Panc1 (cell line): ENCODE measurements at places on chromosomes 5 and 9. TPM values are rescaled to one million over a fixed set of nuclear protein-coding genes. Genes with fewer than 3 reads are reported as not detected.
A peak's percentile ranks its signal among the peaks of the same experiment; 100 is the strongest.

The PCDHB14 gene
- total RNA-seq, result 0.80 TPM

The TMEM252 gene
- not detected for total RNA-seq

The CYFIP2 gene
- total RNA-seq, result 0.80 TPM

The GPSM1 gene
- total RNA-seq, result 14.2 TPM

The PCDHB16 gene
- total RNA-seq, result 1.8 TPM

The SLC4A9 gene
- total RNA-seq, result not detected

The PPP2R2B gene
- total RNA-seq, result 8.8 TPM

DNA sequence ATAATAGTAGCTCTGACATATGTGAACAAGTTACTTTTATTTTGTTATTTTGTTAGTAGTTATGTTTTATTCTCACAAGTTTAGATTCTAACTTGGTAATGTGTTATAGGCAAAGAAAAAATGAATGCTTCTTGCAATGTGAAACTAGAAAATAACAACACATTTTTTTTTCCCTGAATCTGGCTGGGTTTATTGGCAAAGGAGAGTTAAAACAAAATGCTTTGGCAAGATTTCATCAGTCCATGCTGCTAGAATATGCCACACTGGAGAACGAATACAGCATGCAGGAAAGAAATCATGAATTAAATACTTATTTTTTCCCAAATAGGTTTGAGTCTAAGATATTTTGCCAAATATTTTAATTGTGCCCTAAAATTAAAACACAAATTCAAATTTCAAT is 1048.1 kb upstream of the ACO1 start:
- H3K27me3 ChIP-seq, result no peaks in the 10 kb centered on the region
- no peak overlapping the region for H3K4me3 ChIP-seq
- H3K4me1 ChIP-seq, result no peaks in the 10 kb centered on the region

DNA sequence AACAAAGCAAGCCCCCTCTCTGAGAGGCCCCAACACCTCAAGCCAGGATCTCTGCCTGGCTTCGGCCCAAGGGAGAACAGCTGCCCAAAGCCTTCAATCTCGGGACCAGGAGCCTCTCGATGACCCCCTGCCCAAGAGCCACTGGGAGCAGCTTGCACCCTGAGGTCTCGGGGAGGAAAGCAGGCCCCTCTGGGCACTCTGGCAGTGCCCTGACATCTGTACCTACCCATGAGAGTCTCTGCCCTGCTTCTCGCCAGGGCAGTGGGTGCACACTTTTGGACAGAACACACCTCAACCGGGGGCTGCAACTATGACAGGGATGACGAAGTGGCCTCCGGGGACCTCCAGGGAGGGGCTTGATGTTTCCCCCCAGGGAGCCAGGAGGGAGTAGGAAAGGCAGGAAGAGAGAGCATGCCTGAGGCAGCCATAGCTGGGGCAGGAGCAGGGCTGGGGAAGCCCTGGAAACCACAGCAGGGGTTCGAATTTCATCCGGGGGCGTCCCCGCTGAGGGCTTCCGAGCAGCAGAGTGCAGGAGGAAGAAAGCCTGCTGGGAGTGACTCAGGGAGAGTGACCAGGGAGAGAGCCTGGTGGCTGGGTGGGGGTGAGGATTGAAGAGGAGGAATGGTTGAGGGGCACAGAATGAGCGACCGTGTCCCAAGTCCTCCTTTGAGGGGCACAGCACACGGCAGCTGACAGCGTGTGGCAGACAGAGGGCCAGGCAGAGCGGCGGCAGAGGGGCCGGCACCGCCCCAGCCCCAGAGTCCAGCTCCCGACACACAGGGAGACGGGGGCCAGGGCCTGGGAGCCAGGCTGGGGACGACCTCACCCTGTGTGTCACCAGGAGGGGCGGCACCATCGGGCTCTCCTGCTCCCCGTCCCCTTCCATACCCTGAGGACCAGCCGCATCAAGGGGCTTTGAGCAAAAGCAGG is 1.8 kb downstream of the LPCAT1 start:
- H3K36me3 ChIP-seq, result peaks cover 5% of the 10 kb centered on the region
- DNase-seq, result no peak
- no peaks in the 10 kb centered on the region for H3K27me3 ChIP-seq

DNA sequence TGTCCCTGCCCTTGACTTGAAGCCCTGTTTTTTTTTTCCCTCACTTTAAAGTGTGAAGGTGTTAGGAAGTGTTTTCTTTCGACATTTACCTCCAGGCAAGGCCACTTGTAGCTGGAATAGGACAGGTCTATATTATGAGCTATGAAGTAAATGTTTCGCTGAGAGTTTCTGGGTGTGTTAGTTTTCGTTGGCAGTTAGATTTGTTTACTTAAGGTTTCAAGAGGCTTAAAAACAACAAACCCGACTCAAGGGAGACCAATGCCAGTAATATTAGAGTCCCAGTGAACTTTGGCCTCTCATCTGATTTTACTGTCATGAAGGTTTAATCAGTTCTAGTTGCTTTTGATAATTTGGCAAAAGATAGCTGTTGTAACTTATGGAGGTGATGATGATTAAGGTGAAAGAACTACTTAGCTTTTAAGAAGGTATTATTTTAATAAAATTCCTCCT is 25.2 kb downstream of the OCLN start:
- H3K36me3 ChIP-seq, result no peaks in the 10 kb centered on the region
- H3K27ac ChIP-seq, result peak overlapping the region; percentile 73
- no peaks in the 10 kb centered on the region for H3K27me3 ChIP-seq
- DNase-seq, result peak; percentile 75
- H3K4me3 ChIP-seq, result no peak overlapping the region

GRCh38 chr5:3389471-3390026 is 206.1 kb upstream of the IRX1 start:
- DNase-seq, result no peak
- H3K4me1 ChIP-seq, result no peaks in the 10 kb centered on the region
- H3K36me3 ChIP-seq, result no peaks in the 10 kb centered on the region
- no peak overlapping the region for H3K4me3 ChIP-seq

GRCh38 chr9:86978922-86979474 is 31.7 kb upstream of the GAS1 start:
- H3K4me3 ChIP-seq, result no peak overlapping the region
- no peak for DNase-seq
- no peak overlapping the region for H3K27ac ChIP-seq
- no peaks in the 10 kb centered on the region for H3K27me3 ChIP-seq

GRCh38 chr5:36457511-36458270 is 148.7 kb upstream of the SLC1A3 start:
- H3K27me3 ChIP-seq, result no peaks in the 10 kb centered on the region; the same call in 1 of the 2 replicates
- no peak overlapping the region for H3K27ac ChIP-seq
- DNase-seq, result no peak
- H3K4me1 ChIP-seq, result no peaks in the 10 kb centered on the region
- no peak overlapping the region for H3K4me3 ChIP-seq
- H3K36me3 ChIP-seq, result no peaks in the 10 kb centered on the region

GRCh38 chr5:40681363-40682153 is 1.8 kb downstream of the PTGER4 start:
- no peaks in the 10 kb centered on the region; the same call in 1 of the 2 replicates for H3K36me3 ChIP-seq
- peaks cover 53% of the 10 kb centered on the region for H3K4me1 ChIP-seq
- peak overlapping the region; percentile 91 for H3K27ac ChIP-seq
- no peak for DNase-seq

DNA sequence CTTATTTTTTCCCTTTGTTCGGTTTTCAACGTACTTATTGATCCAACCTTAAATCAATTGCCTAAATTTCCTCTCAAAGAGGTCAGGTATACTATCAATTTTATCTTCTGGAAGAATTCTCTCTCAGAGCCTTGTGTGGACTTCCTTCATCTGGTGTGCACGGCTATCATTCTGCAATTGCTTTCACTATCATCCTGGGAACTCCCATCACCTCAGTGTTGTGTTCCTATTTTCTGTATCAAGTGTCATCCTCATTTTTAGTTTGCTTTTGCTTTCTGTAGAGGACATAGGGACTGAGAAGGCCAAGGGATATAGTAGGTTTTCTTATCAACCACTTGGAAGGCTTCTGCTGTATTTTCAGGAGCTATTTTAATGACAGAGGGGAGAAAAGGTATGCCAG is 11.3 kb downstream of the STOM start:
- no peak overlapping the region for H3K4me3 ChIP-seq
- no peak for DNase-seq
- H3K27me3 ChIP-seq, result no peaks in the 10 kb centered on the region
- H3K4me1 ChIP-seq, result peaks cover 11% of the 10 kb centered on the region

- H3K27ac ChIP-seq, result no peak overlapping the region
- H3K4me1 ChIP-seq, result no peaks in the 10 kb centered on the region
- H3K4me3 ChIP-seq, result no peak overlapping the region
- H3K36me3 ChIP-seq, result no peaks in the 10 kb centered on the region
- peaks cover 29% of the 10 kb centered on the region for H3K27me3 ChIP-seq
These were observed 55.5 kb downstream of the PCSK1 start for GRCh38 chr5:96377597-96377996.

- DNase-seq, result no peak
- H3K36me3 ChIP-seq, result no peaks in the 10 kb centered on the region
- H3K4me3 ChIP-seq, result no peak overlapping the region
- no peaks in the 10 kb centered on the region for H3K27me3 ChIP-seq
- H3K4me1 ChIP-seq, result no peaks in the 10 kb centered on the region
These were observed 119.9 kb upstream of the EFNA5 start for GRCh38 chr5:107790671-107791070.
